CD4-positive, alpha-beta T cell (primary cell): ENCODE measurements at places on chromosomes 1 and 21.

GRCh38 chr1:43764581-43764980 is 57.2 kb downstream of the ST3GAL3 start:
- H3K36me3 ChIP-seq: no peaks in the 10 kb centered on the region
- DNase-seq: no peak
- H3K27ac ChIP-seq: no peak overlapping the region
- no peaks in the 10 kb centered on the region for H3K4me1 ChIP-seq
- H3K27me3 ChIP-seq: no peaks in the 10 kb centered on the region

DNA sequence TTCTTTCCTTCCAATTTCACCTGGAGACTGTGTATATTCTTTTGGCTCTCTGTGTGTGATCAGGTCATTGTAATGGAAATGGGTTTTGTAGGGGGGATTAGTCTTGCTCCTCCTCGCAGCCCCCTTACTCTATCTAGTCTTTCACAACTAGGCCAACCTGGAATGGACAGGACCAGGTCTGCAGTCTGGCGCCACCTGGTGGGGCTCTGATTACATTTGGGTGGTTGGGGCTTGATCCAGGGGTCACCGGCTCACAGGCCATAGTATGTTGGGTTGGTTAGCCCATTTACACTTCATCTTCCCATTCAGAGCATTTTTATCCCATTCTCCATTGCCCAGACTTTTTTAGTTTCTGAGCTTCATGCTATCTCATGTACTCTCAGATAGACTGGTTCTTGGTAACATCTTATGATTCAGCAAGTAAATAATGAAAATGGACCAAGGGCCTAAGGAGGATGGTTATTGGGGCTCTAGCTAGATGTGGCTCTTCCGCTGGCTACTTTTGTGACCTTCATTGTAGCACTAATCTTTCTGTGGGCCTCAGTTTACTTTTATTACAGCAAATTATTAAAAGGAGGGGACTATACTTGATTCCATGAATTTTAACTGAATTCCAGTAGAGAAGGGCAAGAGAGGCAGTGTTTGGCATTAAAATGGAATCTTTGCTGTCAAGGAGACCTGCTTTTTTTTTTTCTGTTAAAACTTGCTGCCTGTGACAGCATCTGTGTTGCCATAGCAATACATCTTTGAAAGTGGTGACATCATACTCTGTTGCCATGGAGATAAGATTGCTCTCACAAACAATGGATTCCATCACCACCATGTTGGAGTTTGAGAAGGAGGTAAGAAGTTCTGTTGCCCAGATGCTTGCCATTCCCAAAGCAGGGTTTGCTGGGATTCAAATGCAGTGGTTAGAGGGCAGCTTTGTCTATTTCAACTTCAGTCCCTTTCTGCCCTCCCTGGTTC is 150.1 kb downstream of the PLXNA2 start:
- H3K4me3 ChIP-seq: no peak overlapping the region
- no peaks in the 10 kb centered on the region for H3K4me1 ChIP-seq
- DNase-seq: peak; percentile 35
- H3K27ac ChIP-seq: no peak overlapping the region

DNA sequence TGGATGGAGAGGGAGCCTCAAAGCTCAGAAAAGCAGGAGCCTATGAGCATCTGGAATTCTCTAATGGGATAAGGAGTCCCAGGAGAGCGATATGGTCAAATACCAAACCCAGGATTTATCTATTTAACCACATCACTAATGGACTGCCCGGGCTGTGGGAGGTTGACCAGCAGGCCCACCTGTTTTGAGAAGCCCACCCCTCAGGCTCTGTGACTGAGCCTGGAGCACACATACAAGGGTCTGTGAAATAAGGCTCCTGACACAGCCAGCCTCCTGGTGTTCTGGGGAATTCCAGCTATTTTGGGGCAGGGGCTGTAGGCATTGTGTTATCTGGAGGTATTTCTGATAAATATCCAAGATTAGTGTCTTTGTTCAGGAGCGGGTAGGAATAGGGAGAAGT is 132.0 kb upstream of the C1orf21 start:
- H3K36me3 ChIP-seq: no peaks in the 10 kb centered on the region
- no peak overlapping the region for H3K27ac ChIP-seq
- no peak overlapping the region for H3K4me3 ChIP-seq

DNA sequence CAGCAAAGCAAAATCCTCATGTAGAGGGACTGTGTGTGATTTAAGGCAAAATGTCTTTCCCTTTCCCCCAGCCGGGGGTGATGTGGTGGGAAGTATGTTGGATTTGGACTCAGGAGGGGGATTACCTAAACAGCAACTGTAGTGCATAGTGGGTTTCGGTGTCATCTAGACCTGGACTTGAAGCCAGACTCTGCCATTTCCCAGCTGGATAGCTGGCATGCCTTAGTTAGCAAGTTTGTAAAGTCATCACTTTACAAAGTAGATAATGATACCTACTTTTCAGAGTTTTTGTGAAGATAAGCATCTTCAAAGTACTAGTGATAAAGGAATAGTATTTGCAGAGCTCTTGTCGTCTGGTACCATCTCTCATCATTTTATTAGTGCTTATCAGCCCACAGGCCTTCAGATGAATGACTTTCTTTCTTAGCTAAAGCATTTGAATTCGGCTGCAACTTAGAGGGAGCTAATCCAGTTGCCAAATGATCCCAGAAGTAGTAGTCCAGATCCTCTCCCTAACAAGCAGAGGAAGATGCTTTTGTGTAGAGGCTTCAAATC is 56.2 kb upstream of the ROR1 start:
- H3K27ac ChIP-seq: no peak overlapping the region
- H3K4me1 ChIP-seq: no peaks in the 10 kb centered on the region
- peaks cover 3% of the 10 kb centered on the region for H3K27me3 ChIP-seq
- DNase-seq: no peak
- H3K4me3 ChIP-seq: no peak overlapping the region

GRCh38 chr1:174204697-174205308 is 45.5 kb downstream of the RABGAP1L start:
- no peaks in the 10 kb centered on the region for H3K27me3 ChIP-seq
- DNase-seq: no peak
- peak overlapping the region; percentile 18 for H3K27ac ChIP-seq
- H3K4me3 ChIP-seq: no peak overlapping the region
- peaks cover 15% of the 10 kb centered on the region for H3K4me1 ChIP-seq

GRCh38 chr1:64975740-64976139 is 9.4 kb upstream of the JAK1 start:
- H3K27ac ChIP-seq: no peak overlapping the region
- H3K36me3 ChIP-seq: no peaks in the 10 kb centered on the region
- no peaks in the 10 kb centered on the region for H3K4me1 ChIP-seq
